Adrenal gland (tissue), 19 donors: ENCODE measurements at places on chromosomes 6 and 20. TPM values are rescaled to one million over a fixed set of nuclear protein-coding genes. Genes with fewer than 3 reads are reported as not detected.
A peak's percentile ranks its signal among the peaks of the same experiment; 100 is the strongest.

The FNDC1 gene
- 1.8 TPM for total RNA-seq

- H3K36me3 ChIP-seq: no peaks in the 10 kb centered on the region
- H3K27ac ChIP-seq: peak within 1 kb of the TSS; percentile 94
- H3K4me3 ChIP-seq: peak within 1 kb of the TSS; percentile 57
- peaks cover 20% of the 10 kb centered on the region for H3K4me1 ChIP-seq
- H3K27me3 ChIP-seq: no peaks in the 10 kb centered on the region
Measured at GRCh38 chr20:1894951-1895673, at the start of gene SIRPA. Gene SIRPA, plus strand, starts transcription at chr20:1895407. Its CDS starts 41 bp downstream, at chr20:1895448.

GRCh38 chr6:132483779-132484679 lies 28.9 kb downstream of the STX7 start:
- H3K4me1 ChIP-seq: peaks cover 10% of the 10 kb centered on the region
- H3K27me3 ChIP-seq: no peaks in the 10 kb centered on the region
- H3K4me3 ChIP-seq: no peak overlapping the region
- no peaks in the 10 kb centered on the region for H3K36me3 ChIP-seq
- H3K27ac ChIP-seq: no peak overlapping the region
- peak; percentile 64 for DNase-seq

DNA sequence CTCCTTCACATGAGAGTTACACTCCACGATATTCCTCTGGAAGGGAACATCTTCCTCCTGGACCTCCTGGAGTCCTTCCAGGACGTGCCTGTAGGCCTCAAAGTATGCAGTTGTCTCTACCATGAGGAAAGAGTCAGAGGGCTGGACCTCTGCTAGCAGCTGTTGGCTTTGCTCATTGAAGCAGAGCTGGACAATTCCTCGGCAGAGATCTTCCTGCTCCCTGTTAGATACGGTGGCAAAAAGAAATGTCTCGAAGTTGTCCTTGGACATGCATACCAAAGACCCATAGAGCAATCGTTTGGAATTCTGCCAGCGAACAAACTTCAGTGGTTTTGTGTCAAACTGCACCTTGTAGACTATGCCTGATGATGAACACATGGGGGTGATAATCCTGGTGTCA lies 7.7 kb downstream of the ZNFX1 start:
- peaks cover 3% of the 10 kb centered on the region for H3K4me1 ChIP-seq
- H3K27me3 ChIP-seq: no peaks in the 10 kb centered on the region
- H3K4me3 ChIP-seq: no peak overlapping the region
- no peak overlapping the region for H3K27ac ChIP-seq
- H3K36me3 ChIP-seq: no peaks in the 10 kb centered on the region

- no peaks in the 10 kb centered on the region for H3K27me3 ChIP-seq
- DNase-seq: no peak
- no peaks in the 10 kb centered on the region for H3K36me3 ChIP-seq
Measured at GRCh38 chr6:46451343-46451742, 39.9 kb downstream of the RCAN2 start.

- H3K27ac ChIP-seq: no peak overlapping the region
- no peaks in the 10 kb centered on the region for H3K4me1 ChIP-seq
- H3K4me3 ChIP-seq: no peak overlapping the region
- no peaks in the 10 kb centered on the region for H3K27me3 ChIP-seq
- no peak for DNase-seq
Measured at GRCh38 chr20:22370137-22370536, 214.2 kb downstream of the FOXA2 start.

GRCh38 chr6:68087399-68088133 lies 547.5 kb upstream of the ADGRB3 start:
- no peak overlapping the region for H3K4me3 ChIP-seq
- no peak overlapping the region for H3K27ac ChIP-seq
- no peaks in the 10 kb centered on the region for H3K36me3 ChIP-seq
- no peaks in the 10 kb centered on the region for H3K4me1 ChIP-seq
- no peak for DNase-seq
